ENCODE measurements at places on chromosomes 1 and 21. TPM values are rescaled to one million over a fixed set of nuclear protein-coding genes. Genes with fewer than 3 reads are reported as not detected.

Gene GBP7
- polyA plus RNA-seq, result 0.17 TPM

Gene MAP10
- polyA plus RNA-seq, result 4.8 TPM

Gene AKR7A3
- polyA plus RNA-seq, result 1.0 TPM

Gene FHAD1
- 3.5 TPM for polyA plus RNA-seq

Gene SSR2
- polyA plus RNA-seq, result 450 TPM

Gene ATP13A2
- polyA plus RNA-seq, result 21.7 TPM

Gene FALEC
- 0.64 TPM for polyA plus RNA-seq
